Type B pancreatic cell (in vitro differentiated cells): ENCODE measurements at places on chromosomes 2 and 18. TPM values are rescaled to one million over a fixed set of nuclear protein-coding genes. Genes with fewer than 3 reads are reported as not detected.
A peak's percentile ranks its signal among the peaks of the same experiment; 100 is the strongest.

The FEV gene
- 12.5 and 51.1 TPM in 2 replicates for total RNA-seq

The SERPINB2 gene
- total RNA-seq = 45.2 and 121 TPM in 2 replicates

The KLHL30 gene
- 0.07 TPM in 1 of 2 replicates, not detected in the other for total RNA-seq

The FHOD3 gene
- 3.8 and 5.3 TPM in 2 replicates for total RNA-seq

The LPIN1 gene
- 20.1 and 26.8 TPM in 2 replicates for total RNA-seq

The MYO7B gene
- total RNA-seq = 1.7 and 5.0 TPM in 2 replicates

The DSEL gene
- 6.2 and 6.9 TPM in 2 replicates for total RNA-seq

The ASIC4 gene
- total RNA-seq = 0.79 and 0.99 TPM in 2 replicates

The FRZB gene
- 3.6 and 17.1 TPM in 2 replicates for total RNA-seq

- peak overlapping the region; percentile 90 for H3K4me3 ChIP-seq
- no peak for DNase-seq
- peaks cover 62% of the 10 kb centered on the region for H3K27me3 ChIP-seq
- H3K4me1 ChIP-seq = peaks cover 30% of the 10 kb centered on the region
- peak overlapping the region; percentile 81 for H3K27ac ChIP-seq
- no peaks in the 10 kb centered on the region for H3K36me3 ChIP-seq
Observed at GRCh38 chr2:169362894-169363559, 693 bp upstream of the LRP2 start.

- H3K4me1 ChIP-seq = peaks cover 27% of the 10 kb centered on the region
- H3K27me3 ChIP-seq = no peaks in the 10 kb centered on the region
- H3K36me3 ChIP-seq = peaks cover 18% of the 10 kb centered on the region
- peak; percentile 80 for DNase-seq
- H3K4me3 ChIP-seq = peak overlapping the region; percentile 77
Observed at GRCh38 chr2:96832754-96833507, 10.9 kb downstream of the ANKRD23 start.

DNA sequence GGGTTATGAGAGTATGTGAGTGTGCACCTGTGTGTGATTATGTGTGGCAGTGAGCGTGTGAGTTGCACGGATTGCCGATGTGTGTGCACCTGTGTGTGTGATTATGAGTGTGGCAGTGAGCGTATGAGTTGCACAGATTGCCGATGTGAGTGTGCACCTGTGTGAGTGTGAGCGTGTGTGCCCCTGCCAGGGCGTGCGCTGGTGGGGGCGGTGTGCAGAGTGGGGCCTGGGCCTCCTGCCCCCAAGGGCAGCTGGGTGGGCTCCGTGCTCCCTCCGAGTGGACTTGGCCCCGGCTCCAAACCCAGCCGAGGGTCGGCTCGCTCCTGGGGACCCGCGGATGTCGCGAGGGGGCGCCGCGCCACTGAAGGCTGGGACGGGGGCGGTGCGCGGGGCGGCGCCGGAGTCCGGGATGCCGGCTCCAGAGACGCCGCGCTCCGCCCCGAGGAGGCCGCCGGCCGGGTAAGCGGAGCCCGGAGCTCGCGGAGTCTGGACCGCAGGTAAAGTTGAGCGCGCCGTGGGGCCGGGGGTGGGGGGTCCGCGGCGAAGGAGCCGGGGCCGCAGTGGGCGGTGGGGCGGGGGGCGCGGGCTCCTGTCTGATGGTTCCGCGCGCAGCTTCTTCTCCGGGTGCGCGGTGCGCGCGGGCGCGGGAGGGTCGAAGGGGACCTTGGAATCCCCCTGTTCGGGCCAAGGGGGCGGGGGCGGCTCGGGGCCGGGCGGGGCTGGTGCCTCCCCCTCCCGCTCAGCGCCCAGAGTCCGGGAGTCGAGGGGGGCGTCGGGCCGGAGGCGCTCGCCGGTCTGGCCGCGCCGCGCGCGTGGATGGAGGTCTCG is at the start of gene KCNG2:
Gene KCNG2 (plus strand): TSS at position 421 of the 828 bp plus-strand sequence. CDS start 65,730 bp downstream, outside the sequence.
- peaks cover 5% of the 10 kb centered on the region for H3K4me1 ChIP-seq
- DNase-seq = peak; percentile 69
- peak within 1 kb of the TSS; percentile 85 for H3K4me3 ChIP-seq
- H3K27ac ChIP-seq = peak within 1 kb of the TSS; percentile 1

GRCh38 chr2:212943351-212943750 is 208.1 kb downstream of the IKZF2 start:
- no peak overlapping the region for H3K4me3 ChIP-seq
- no peak for DNase-seq
- no peaks in the 10 kb centered on the region for H3K27me3 ChIP-seq

DNA sequence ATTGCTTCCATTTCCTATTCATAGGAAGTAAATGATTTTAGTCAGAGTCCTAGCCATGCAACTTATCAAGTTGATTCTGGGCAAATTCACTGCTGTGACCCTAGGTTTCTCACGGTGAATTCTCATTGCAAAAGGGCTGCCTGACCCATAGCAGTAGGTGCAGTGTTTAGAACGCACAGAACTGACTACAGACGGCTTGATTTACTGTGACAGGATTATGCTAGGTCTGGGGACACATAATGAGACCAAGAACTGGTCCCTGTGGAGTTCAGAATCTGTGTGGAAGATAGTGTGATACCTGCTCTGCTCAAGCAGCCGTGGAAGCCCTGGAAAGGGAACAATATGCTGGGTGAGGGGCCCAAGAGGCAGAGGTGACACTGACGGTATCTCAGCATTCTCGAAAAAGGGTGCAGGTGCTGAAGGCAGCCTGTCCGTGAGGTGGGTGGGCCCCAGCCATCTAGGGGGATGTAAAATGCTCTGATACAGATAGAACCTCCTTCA is 46.4 kb downstream of the ABCG8 start:
- H3K27me3 ChIP-seq = no peaks in the 10 kb centered on the region
- H3K27ac ChIP-seq = no peak overlapping the region
- H3K36me3 ChIP-seq = peaks cover 27% of the 10 kb centered on the region
- H3K4me1 ChIP-seq = peaks cover 5% of the 10 kb centered on the region

DNA sequence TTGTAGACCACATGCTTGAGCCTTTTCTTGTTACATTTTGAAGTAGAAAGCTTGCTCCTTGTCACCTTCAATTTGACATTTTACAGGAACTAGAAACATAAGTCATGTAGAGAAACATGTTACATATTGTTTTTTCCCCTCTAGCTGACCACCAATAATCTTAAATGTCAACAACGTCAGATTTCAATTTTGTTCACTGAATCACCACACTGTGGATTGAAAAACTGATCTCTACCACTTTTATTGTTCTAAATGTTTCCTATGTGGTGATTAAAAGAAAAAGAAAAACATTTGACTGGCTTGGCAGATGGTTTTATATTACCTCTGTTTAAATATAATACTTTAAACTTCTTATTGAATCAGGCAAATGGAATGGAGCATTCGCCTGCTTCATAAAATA is 87.7 kb downstream of the DSEL start:
- H3K4me3 ChIP-seq = no peak overlapping the region
- H3K4me1 ChIP-seq = no peaks in the 10 kb centered on the region
- H3K36me3 ChIP-seq = no peaks in the 10 kb centered on the region
- H3K27me3 ChIP-seq = no peaks in the 10 kb centered on the region
- no peak for DNase-seq
- no peak overlapping the region for H3K27ac ChIP-seq

GRCh38 chr2:70716131-70716743 is 51.8 kb downstream of the ADD2 start:
- H3K27ac ChIP-seq = no peak overlapping the region
- DNase-seq = no peak
- no peaks in the 10 kb centered on the region for H3K36me3 ChIP-seq
- peaks cover 21% of the 10 kb centered on the region for H3K27me3 ChIP-seq
- no peak overlapping the region for H3K4me3 ChIP-seq
- H3K4me1 ChIP-seq = peaks cover 4% of the 10 kb centered on the region

- H3K36me3 ChIP-seq = peaks cover 6% of the 10 kb centered on the region
- H3K4me3 ChIP-seq = peak overlapping the region; percentile 12
- DNase-seq = no peak
- peak overlapping the region; percentile 20 for H3K27ac ChIP-seq
- H3K4me1 ChIP-seq = peaks cover 25% of the 10 kb centered on the region
Observed at GRCh38 chr2:70531419-70532086, 22.1 kb downstream of the TGFA start.

DNA sequence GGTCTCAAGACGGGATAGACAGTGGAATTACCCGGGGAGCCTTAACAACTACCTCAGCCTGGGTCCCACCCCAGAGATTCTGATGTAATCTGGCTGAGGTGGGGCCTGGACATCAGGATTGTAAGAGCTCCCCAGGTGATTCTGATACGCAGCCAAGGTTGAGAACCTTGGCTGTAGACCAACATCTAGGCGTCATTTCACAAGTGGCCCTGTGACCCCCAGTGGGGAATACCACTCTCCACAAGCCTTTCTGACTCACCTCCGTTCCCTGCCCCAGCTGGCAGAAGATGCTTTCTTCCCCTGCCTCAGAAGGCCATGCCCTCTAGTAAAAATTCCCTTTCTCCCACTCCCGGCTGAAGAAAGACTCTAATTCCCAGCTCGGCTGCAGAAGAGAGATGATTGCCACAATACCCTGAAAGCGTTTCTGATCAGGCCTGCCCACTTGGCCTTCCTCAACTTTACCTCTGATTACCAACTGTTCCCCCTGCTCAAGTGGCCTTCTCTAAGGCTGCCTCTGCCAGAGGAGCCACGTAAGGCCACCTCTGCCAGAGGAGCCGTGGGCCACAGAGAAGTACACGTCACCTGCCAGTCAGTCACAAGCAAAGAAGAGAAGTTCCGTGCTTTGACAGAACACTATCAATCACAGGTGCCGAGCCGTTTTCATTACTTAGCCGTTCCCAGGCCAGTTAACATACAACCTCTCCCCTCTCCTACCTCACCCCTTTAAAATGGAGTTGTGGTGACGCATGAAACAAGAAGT is 116.8 kb upstream of the PKDCC start:
- H3K4me3 ChIP-seq = no peak overlapping the region
- no peaks in the 10 kb centered on the region for H3K36me3 ChIP-seq
- H3K4me1 ChIP-seq = peaks cover 62% of the 10 kb centered on the region

DNA sequence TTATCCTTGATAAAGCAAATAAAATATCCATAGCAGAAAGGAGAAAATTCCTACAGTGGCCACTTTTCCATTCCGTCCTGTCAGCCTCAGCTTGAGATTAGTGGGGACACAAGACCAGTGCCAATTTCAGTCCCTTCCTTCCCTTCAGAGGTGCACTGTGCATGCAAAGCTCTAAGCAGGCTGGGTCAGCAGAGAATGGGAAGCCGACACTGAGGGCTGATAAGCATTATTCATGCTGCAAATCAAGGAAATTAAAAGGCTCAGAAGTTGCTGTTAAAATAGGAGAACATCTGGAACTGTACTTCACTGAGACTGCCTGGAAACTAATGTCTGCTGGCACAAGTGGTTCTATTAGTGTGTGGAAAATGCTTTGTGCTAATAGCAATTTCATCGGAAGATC is 534.3 kb downstream of the ADCYAP1 start:
- no peak overlapping the region for H3K4me3 ChIP-seq
- no peak for DNase-seq
- H3K27ac ChIP-seq = no peak overlapping the region
- no peaks in the 10 kb centered on the region for H3K27me3 ChIP-seq
- no peaks in the 10 kb centered on the region for H3K36me3 ChIP-seq
- no peaks in the 10 kb centered on the region for H3K4me1 ChIP-seq

DNA sequence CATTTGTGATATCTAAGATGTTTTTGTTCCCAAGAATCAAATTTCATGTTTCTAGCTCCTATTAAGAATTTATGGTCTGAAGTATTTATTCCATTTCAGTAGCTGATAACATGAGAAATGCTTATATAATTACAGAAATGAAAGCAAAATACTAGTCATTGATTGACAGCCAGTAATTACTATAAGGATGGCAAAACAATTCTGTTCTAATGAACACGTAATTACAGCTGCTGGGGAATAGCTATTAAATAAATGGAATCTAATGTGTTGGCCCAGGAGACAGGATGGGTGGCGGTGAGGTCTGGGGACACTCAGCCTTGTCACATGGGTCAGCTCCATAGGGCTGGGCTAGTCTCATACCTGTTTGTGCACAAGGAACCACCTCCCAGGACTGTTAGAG is 263.5 kb downstream of the FHOD3 start:
- no peaks in the 10 kb centered on the region for H3K4me1 ChIP-seq
- H3K27me3 ChIP-seq = peaks cover 5% of the 10 kb centered on the region
- H3K27ac ChIP-seq = no peak overlapping the region
- DNase-seq = no peak

GRCh38 chr2:108363908-108364225 is 13.9 kb upstream of the SULT1C4 start:
- no peaks in the 10 kb centered on the region for H3K4me1 ChIP-seq
- H3K36me3 ChIP-seq = no peaks in the 10 kb centered on the region
- no peaks in the 10 kb centered on the region for H3K27me3 ChIP-seq
- no peak for DNase-seq
- no peak overlapping the region for H3K27ac ChIP-seq

DNA sequence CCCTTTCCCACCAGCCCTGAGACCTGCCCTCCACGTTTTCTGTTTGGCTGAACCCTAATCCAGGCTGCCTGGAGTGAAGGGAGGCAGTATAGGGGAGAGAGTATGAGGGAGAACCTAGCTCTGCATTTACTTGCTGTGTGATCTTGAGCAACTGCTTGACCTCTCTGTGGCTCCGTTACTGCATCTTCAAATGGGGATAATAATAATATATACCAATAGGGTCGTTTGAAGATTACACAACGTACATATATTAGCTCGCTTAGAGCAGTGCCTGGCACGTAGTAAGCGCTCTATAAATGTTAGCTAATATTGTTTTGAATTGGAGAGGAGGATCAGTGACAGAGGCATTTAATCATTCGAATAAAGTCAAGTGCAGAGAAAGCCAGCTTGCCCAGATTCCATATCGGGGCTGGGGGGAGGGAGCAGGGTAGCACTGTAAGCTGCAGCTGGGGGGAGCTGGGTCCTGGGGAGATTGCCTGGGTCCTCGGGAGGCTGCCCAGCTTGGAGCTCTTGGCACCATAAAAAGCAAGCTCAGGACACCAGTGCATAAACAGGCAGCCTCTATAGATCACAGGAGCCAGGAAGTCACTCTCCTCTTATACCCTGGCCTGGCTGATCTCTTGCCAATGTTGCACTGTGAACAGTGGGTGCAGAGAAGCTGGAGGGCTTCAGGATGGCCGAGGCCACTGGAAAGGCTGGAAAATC is 19.1 kb downstream of the KCNK3 start:
- H3K27me3 ChIP-seq = no peaks in the 10 kb centered on the region
- peak overlapping the region; percentile 63 for H3K27ac ChIP-seq
- no peak for DNase-seq
- H3K4me3 ChIP-seq = peak overlapping the region; percentile 36

DNA sequence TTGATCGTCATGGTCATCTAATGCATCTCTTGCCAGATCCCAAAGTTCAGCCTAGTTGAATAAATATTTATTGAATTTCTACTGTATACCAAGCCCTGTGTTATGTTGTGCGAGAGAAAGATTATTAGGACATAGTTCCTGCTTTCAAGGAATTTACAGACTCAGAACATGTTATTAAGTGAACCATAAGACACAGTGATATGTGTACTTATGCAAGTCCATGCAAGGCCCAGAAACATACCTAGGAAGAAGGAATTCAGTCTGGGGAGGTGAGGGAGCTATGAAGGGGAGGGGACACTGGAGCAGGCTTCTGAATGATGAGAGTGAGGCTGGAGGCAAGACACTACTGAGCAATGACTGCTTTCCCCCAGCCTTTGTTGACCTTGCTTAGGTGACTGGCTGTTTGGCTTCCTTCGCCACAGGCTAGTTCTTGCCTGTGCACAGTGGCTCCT is 81.4 kb downstream of the ACAA2 start:
- H3K4me3 ChIP-seq = no peak overlapping the region
- peaks cover 3% of the 10 kb centered on the region for H3K27me3 ChIP-seq
- DNase-seq = no peak
- no peak overlapping the region for H3K27ac ChIP-seq
- H3K4me1 ChIP-seq = peaks cover 31% of the 10 kb centered on the region
- H3K36me3 ChIP-seq = no peaks in the 10 kb centered on the region
